A549 (cell line): ENCODE measurements at places on chromosomes 5 and 9. TPM values are rescaled to one million over a fixed set of nuclear protein-coding genes. Genes with fewer than 3 reads are reported as not detected.
A peak's percentile ranks its signal among the peaks of the same experiment; 100 is the strongest.

Gene BTNL3
- not detected in 3 replicates for polyA plus RNA-seq

DNA sequence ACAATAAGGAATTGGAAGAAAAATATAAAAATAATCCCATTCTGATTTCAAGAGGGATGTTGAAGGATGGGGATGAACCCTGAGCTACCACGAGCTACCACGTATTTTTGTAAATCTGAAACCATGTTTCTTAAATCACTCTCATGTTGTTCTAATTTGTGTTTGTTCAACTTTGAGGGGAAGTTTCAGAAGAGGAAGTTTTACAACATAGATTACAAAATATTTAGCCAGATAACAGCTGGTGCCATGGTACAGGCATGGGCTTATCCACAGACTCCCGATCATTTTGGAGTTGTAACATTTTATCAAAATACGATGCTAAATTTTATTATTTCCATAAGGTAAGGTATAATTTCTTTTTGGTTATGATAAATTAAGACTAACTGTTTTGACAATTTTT is 15.2 kb downstream of the CCDC125 start:
- no peak for DNase-seq

DNA sequence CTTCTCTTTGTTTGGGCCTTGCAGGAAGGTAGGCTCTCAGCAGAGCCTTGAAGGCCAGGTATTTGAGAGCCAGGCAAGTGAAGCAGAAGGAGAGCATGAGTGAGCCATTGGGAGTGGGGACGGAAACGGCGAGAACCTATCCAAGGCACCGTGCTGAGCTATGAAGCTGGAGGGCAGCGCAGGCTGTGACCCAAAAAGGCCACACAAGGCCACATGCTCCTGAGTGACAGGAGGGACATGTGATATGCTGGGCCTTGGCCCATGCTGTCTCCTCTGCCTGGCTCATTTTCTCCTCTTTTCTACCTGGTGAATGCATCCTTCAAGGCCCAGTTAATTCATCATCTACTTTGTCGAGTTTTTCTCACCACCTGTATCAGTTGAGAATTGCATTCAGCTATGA is 136.3 kb downstream of the PALM2AKAP2 start:
- no peak for DNase-seq

Gene C9orf153
- polyA plus RNA-seq: 0.06 to 0.17 TPM (median 0.16 TPM) in 3 replicates

Gene IRX1
- not detected in 3 replicates for polyA plus RNA-seq

GRCh38 chr5:90866915-90867731 is 308.5 kb downstream of the ADGRV1 start:
- DNase-seq: peak; percentile 48

Gene LCN1
- polyA plus RNA-seq: not detected in 3 replicates

DNA sequence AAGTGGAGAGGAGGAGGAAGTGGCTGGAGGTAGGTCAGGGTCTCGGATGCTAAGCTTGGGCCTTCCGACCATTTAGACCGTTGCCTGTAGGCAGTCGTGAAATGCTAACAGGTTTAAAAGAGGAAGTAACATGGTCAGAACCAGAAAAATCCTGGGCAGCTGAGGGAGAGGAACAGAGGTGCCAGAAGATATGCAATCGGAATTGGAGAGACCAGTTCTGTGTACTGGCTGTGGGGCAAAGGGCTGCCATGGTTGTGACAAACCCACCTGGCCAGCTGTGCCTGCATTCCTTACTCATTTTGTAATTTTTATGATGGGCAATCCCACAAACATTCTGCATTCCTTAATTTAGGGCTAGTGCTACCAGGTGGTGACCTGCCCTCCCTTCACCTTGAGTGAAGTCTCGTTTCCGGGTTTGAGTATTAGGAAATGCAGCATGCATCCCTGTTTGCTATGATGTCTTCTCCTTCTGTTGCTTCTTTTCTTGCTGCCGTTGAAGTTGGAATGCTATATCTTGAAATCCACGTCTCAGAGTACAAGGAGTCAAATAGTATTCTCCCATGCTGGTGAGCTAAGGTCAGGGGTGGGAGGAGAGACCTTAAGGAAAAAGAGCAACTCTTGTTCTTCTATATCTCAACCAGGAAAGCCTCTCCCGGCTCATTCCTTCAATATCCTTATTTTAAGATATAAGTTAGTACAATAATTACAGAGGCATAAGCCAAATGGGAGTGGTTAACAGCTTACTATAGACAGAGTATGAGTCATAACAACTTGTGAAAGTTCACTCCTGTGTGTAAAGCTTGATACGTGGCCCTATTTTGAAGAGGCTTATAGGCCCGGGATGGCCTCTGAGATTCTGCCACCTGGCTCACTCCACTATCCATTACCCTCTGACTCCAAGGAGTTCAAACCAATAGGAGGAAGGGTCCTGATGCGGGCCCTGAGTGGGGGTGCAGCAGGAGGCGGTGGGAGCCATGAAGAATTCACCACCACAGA is 37.0 kb downstream of the B4GALT1 start:
- DNase-seq: peak; percentile 29

Gene FOXD4
- 0.45 to 0.50 TPM (median 0.49 TPM) in 3 replicates for polyA plus RNA-seq

Gene WNT8A
- polyA plus RNA-seq: not detected in 3 replicates

DNA sequence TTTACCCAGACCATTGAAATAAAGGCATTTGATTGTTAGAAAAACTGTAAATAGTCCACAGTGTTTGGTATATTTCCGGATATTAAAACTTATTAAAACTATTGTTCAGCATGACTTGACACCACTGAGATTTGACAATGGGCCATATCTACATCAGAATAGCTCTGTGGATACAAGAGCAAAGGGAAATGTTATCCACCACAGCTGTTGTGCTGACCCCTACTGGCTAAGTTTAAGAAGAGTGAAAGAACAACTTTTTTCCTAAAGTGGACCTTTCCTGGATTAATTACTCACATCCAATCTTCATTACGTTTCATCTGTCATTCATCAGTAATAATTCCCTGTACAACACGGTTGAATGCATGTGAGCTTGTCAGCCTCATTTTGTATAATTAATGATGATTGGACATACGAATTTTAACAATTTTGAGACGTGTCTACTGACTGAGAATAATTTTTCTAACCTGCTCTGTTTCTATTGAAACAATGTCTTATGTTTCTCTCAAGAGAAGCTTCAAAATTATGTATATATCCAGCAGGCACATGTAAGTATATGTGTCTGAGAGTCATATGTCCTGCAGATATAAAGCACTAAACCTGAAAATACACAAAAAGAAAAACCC is 1952.6 kb downstream of the MAT2B start:
- no peak for DNase-seq
